ENCODE measurements at places on chromosomes 1 and 21.

- DNase-seq = peak; percentile 96
Measured at GRCh38 chr1:206925106-206925736, 3.5 kb upstream of the FCMR start.

DNA sequence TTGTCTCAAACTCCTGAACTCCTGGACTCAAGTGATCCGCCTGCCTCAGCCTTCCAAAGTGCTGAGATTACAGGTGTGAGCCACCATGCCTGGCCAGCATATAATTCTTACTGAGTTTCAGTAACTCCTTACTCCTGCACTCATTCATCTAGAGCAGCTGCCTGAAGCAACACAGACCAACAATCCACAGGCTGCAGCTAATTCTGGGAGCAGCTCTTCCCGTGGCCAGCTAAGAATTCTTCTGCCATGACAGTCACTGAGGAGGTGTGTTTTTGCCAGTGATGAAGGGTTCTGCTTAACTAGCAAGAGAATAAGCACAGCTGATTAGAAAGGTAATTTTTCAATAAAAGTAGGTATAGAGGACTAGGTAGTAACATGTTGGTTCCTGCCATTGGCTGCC lies 5.4 kb downstream of the VTCN1 start:
- no peak for DNase-seq

DNA sequence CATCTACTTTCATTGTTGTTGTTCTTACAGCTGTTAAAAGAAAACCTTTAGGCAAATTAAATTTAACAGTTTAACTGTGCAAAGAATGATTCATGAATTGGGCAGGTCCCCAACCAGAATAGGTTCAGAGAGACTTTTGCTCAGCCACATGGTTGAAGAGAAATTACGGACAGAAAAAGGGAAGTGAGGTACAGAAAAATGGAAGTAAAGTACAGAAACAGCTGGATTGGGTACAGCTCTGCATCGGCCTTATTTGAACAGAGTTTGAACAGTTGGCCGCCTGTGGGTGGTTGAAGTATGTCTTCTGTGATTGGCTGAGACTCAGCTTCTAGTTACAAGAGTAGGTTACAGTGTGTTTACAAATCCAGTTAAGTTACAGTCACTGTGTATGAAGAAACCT lies 210.1 kb downstream of the FGGY start:
- DNase-seq = peak; percentile 99

DNA sequence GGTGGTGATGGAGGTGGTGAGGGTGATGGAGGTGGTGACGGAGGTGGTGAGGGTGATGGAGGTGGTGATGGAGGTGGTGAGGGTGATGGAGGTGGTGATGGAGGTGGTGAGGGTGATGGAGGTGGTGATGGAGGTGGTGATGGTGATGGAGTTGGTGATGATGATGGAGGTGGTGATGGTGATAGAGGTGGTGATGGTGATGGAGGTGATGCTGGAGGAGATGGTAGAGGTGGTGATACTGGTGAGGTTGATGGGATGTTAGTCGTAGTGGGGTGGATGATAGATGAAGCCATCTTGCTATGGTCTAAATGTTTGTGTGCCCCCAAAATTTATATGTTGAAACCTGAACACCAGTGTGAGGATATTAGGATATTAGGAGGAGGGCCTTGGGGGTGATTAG lies 25.3 kb upstream of the IFNLR1 start:
- DNase-seq = no peak

DNA sequence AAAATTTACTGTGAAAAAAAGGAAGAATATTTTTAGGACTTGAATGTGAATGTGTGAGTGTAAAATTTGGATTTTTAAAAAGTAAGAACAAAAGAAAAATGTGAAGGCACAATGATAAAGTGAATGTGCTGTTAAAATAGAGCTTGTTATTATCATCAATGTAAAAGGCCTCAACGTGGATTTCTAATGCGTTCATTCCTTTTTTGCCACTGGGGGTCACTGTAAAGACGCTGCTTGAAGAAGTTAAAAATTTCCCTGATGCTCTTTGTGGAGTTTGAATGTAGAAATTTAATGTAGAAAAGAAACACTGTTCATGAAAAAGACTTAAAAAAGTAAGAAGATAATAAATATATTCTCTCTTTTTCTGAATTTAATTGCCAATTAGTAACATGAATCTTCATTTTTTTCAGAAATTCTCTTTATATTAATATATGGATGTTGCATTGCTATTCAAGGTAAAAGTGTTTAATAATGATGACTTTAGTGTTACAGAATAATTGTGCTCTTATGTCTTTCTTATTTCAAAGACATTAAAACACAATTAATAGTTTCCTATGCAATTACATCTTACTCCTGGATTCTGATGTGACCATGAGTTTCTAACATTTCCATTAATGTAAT lies 161.5 kb downstream of the DNM3 start:
- DNase-seq = peak; percentile 34

- DNase-seq = no peak
Measured at GRCh38 chr1:227740401-227740960, 5.2 kb downstream of the SNAP47 start.

- no peak for DNase-seq
Measured at GRCh38 chr1:144551107-144551542, 41.6 kb upstream of the PPIAL4F start.

DNA sequence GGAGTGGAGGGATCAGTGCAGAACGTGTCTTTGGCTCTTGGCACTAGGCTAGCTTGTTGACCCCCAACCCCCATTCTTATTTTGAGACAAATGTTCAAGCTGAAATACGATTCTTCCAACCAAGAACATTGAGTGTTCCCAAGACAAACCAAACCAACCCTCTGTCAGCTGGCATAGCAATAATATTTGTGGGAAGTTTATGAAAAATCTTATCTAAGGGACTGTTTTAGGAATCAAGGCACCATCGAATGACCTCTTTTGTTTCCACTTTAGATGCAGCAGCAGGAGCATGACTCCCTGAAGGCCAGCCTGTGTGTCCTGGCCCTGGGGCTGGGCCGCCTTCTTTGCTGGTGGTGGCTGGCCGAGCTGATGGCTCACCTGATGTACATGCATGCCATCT lies 89.2 kb downstream of the HHAT start:
- no peak for DNase-seq

DNA sequence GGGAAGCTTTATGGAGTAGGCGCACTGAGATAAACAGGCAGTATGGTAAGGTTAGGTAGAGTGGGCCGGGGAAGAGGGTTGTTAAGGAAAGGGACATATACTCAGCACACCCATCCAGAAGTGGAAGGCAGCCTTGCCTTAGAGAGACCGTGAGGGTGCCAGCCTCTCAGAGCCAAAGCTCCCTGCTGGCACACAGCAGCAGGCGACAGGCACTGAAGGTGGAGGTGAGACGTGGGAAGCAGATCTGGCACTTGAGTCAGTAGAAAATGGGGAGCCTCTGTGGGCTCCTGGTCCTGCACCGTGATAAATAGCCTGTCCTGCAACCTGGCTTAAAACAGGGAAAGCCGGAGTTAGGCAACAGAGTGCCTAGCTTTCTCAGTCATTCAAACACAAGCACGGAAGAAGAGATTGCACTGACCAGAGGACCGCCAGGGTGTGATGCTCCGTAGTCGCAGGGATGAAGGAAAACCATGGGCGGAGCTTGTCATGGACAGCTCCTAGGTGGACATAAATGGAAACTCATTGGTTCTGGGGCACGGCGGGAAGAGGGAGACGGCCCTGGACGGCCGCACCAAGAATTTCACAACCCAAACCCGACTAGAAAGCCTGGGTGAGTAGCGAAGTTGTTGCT lies 15.5 kb downstream of the KCNK1 start:
- no peak for DNase-seq

DNA sequence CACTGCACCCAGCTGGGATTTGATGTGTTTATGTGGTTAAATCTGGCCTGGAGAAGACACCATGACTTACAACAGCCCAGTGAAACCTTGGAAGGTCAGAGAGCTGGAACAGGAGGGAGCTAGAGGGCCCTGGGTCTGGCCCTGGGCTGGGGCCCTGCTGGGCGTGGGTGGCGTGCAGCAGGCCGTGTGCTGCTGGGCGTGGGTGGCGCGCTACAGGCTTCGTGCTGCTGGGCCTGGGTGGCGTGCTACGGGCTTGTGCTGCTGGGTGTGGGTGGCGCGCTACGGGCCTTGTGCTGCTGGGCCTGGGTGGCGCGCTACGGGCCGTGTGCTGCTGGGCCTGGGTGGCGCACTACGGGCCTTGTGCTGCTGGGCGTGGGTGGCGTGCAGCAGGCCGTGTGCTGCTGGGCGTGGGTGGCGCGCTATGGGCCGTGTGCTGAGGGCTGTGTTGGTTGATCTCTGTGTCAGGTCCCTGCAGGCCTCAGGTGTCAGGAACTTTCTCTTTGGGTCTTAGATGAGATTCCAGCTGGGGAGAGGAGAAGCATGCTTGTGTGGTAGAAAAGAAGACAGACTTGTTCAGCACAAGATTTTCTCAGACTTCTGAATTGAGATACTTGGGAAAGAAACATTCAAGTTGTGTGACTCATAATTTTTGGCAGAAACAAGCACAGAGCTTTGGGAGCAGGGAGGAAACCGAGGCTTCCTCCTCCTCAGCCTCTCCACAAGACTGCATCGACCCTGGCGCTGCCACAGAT lies 66.0 kb downstream of the COL18A1 start:
- DNase-seq = no peak

DNA sequence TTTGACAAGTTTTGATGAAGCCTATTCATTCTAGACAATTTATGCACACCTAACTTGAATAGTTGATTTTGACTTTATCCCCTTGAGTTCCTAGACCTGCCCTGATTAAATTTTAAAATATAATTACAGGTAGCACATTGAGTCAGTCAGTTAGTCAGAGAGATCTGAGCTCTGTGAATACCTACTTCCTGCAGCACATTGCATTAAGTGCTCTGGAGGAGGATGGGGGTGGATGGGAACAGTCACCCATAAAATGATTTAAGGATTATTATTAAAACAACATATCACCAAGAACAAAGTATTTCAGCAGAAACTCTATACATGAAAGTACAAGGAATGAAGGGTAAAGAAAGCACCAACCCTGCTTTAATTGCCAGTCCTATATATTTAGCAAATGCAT lies 11.8 kb upstream of the RPF1 start:
- DNase-seq = no peak

GRCh38 chr1:33267468-33268205 lies 11.3 kb downstream of the ZNF362 start:
- no peak for DNase-seq

- DNase-seq = no peak
Measured at GRCh38 chr1:27253596-27253995, 19.2 kb downstream of the WDTC1 start.

GRCh38 chr1:58487002-58487401 lies 59.5 kb downstream of the OMA1 start:
- DNase-seq = peak; percentile 57

DNA sequence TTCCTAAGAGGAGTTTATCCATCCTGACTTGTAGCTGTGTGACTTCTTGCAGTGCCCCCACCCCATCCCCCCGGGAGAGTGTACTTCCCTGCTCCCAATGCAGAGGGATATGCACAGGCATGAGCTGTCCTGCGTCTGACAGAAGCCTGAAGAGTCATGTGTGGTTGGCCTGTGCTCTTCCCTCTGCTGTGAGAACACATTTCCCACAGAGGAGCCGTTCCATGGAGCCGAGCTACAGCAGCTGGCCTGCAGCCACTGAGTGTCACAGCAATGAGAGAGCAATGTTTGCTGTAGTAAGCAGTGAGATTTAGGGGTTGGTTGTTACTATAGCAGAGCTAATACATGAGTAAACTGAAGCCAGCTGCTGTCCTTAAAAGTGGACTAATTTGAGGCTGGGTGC lies 22.0 kb downstream of the PARS2 start:
- DNase-seq = no peak

GRCh38 chr1:13951793-13952751 lies 252.1 kb downstream of the PRDM2 start:
- no peak for DNase-seq

DNA sequence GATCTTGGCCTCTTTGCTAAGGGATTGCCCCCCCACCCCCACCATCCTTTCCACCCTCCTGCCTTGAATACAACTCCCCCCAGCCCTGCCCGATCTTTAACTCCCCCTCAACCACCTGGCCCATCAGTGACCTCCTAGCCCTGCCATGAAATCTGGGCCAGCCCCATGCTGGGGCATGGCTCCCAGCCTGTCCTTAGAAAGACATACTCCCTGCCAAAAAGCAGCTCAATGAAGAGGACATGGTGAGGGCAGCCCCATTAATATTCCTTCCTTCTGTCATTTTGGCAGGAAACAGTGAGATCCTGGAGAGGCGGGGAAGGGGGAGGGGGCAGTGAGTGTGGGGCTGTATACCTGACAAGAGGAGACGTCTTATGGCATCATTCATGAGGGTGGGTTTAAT lies 66.8 kb upstream of the DISP3 start:
- DNase-seq = no peak

DNA sequence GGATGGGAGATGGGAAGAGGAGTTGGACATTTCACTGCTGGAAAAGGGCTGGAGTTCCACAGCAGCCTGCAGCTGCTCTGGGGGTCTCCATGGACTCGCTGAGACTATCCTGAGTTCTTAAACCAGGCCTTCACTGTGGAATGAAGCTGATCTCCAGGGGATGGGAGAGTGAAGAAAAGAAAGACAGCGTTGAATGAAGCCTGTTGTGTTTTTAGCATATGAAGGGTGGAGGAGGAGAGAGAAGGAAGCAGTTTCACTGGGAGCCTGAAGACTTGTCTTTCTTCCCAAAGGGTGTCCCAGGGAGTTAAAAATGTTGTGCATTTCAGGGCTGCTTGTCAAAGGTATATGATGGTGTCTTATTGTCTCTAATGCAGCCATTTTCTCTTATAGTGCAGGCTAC lies 9.2 kb downstream of the ROR1 start:
- DNase-seq = no peak

DNA sequence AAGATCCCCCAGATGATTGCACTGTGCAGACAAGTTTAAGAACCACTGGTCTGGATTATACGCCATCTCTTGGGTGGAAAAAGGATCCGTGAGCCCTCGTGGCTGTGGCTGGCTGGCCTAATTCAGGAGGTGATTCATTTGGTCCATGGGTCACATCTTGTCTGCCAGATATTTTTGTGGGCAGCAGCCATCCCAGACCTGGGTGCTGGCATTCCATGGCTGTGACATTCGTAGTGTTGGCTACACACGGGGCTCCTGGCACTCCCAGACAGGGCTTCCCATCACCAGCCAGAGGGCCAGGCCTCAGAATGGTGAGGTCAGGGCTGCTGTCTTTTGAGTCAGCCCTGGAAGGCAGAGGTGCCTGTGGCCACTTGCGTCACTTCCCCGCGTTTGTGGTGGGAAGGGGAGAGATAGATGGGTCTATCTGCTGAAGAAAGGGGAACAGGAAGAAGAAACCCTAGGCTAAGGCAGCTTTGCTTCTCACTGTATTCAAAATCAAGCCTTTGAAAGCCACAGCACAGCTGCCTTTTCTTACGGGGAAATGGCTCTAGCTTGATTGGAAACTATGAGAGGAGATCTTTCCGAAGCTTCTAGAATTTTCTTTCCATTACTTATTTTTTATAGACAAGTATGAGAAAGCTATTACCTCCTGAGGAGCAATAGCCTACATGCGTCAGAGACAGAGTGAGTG lies 32.4 kb downstream of the EIF2D start:
- DNase-seq = peak; percentile 98

Data from MV-4-11 (cell line).